ENCODE measurements at places on chromosomes 2 and 18. TPM values are rescaled to one million over a fixed set of nuclear protein-coding genes. Genes with fewer than 3 reads are reported as not detected.

CMPK2 gene
- 3.7 TPM for total RNA-seq

DNA sequence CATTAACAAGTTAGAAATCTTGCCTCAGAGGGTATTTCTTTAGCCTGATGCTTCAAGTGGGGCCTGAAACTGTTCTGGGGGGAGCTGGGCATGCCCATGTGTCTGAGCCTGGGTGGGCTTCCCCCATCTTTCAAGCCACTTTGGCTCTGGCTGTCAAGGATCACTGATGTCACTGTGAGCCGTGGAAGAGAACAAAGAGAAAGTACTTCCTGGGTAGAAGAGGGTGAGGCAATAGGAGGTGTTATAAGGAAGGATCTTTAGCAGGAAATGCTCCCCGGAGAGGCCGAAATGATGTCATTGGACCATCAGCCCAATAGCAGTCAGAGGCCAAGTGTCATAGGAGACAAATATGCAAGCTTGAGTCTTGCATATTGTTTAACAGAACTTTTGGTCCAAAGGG lies 228.4 kb upstream of the MEX3C start:
- no peak for DNase-seq

SH3BP4 gene
- total RNA-seq, result 27.0 TPM

GRCh38 chr2:43313642-43314017 lies 87.2 kb upstream of the ZFP36L2 start:
- DNase-seq, result no peak

DNA sequence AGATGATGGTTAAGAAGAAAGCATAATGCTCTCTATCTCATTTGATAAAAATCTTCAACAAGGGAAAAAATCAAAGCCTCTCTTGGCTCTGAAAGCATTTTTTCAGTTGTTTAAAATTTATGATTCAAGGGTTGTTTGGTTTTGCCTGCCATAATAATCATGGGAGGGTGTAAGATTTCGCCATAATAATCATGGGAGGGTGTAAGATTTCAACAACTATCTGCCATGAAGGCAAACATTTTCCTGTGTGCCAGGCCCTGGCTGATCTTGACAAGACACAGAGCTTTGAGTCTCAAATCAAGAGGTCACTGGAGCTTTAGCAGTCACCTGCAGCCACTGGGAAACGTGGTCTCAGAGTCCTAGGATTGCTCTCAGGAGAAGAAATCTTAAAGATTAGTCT lies 175.1 kb upstream of the PIEZO2 start:
- DNase-seq, result no peak

- no peak for DNase-seq
Measured at GRCh38 chr2:217047209-217047608, 187.3 kb upstream of the TNP1 start.

DNA sequence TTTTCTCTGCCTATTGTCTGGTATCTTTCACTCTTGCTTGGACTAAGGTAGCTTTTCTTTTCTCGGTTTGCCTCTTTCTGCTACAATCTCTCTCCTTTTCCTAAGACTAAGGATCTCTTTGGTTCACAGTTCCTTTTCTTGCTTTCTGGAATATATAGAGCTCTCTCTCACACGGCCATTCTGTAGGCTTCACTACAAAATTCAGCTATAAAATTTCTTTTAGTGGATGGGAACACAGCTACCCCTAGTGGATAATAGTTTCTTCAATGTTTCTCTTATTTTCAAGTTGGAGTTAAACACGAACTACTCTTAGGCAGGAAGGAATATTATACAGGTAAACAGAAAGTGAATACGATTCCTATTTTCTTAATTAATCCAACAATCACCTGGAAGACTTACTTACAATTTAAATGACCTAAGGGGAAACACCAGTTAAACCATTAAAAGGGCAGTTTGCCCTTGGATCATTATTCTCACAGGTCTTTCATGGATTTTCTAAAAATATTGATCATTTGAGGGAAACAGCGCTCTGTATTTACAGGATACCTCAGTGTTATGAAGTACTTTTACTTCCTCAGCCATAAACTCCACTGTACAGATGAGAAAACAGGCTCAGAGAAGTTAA lies 140.5 kb downstream of the LRP2 start:
- no peak for DNase-seq

ZFAND2B gene
- total RNA-seq, result 26.5 TPM
